Posterior cingulate gyrus (tissue), 11 donors: ENCODE measurements at places on chromosomes 16 and 17.

DNA sequence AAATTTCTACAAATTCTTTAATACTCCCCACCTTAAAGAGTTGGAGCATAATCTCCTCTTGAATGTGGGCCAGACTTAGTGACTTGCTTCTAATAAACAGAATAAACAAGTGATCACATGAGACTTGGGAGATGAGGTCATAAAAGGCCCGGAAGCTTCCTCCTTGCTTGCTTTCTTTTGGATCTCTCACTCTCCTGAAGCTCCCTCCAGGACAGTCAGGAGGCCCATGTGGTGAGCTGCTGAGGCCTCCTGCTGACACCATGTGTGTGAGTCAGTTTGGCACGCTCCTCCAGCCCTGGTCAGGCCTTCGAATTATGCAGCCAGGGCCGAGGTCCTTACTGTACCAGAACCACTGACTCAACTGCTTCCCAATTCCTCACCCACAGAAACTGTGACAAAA is 53.2 kb downstream of the NDEL1 start:
- DNase-seq, result no peak

- no peak for DNase-seq
These were observed 18.6 kb downstream of the SLC12A3 start for GRCh38 chr16:56883586-56883985.

DNA sequence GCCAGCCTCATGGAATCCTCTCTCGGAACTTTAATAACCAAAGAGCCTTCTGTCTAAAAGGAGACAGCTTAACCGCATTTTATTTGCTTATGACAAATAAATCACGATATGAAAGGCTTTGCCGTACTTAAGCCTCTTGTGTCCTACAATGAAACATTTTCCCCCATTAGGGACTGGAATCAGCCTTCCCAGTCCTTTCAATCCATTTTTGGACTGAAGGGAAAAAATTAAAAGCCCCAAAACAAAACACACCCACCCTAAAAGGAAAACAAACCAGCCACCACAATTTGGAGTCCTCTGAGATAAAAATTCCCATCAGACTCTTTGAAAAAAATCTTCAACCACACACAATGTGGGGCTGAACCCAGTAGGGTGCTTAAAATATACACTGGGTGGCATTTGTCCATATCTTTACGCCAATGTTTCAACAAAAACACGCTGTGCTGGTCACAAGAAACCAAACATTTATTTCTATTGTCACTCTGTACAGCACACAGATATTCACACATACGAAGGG is 3.0 kb downstream of the HOXB4 start:
- no peak for DNase-seq

GRCh38 chr17:82884970-82885353 is 45.1 kb upstream of the ZNF750 start:
- no peak for DNase-seq

GRCh38 chr16:83933885-83934683 is 19.0 kb upstream of the OSGIN1 start:
- DNase-seq, result no peak

DNA sequence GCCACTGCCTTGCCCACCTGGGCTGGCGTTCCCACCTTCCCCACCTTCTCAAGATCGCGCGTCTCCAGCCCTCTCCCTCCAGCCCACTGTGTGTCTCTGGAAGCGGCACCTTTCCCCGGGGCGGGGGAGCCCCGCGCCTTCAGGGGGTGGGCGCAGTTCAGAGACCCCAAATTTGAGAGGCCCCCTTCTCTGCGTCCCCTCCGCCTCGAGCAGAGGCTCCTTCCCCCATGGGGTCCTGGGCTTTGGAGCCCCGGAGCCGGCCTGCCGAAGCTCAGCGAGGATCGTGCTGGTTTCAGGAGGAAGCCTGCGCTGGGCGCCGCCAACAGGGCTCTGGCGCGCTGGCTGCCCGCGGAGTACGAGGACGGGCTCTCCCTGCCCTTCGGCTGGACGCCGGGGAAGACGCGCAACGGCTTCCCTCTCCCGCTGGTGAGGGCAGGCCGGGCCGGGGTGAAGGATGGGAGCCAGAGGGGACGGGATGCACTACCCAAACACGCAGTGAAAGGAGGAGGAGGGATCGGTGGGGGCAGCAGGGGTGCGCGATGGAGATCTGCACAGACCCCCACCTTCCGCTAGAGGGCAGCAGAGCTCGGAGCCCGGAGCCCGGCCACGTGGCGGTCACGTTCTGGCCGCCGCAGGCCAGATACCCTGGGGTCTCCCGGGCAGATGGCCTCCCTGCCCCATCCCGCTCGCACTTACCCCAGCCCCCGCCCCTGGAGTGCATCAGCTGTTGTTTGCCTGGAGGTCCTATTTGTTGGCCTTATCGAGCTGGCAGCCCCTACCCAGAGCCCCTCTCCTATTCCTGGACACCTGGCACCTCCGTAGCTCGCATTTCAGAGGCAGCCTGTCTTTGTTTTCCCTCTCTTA is 11.1 kb downstream of the LPO start:
- DNase-seq, result peak; percentile 67

DNA sequence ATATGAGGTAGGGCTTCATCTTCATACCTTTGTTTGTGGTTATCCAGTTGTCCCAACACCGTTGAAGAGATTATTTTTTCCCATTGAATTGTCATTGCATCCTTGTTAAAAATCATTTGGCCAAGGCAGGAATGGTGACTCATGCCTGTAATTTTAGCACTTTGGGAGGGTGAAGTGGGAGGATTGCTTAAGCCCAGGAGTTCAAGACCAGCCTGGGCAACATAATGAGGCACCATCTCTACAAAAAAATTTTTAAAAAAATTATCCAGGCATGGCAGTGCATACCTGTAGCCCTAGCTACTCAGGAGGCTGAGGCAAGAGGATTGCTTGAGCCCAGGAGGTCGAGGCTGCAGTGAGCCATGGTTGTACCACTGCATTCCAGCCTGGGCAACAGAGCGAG is 223.9 kb downstream of the TANC2 start:
- no peak for DNase-seq

GRCh38 chr16:790086-790485 is 1.7 kb downstream of the CHTF18 start:
- DNase-seq, result no peak

DNA sequence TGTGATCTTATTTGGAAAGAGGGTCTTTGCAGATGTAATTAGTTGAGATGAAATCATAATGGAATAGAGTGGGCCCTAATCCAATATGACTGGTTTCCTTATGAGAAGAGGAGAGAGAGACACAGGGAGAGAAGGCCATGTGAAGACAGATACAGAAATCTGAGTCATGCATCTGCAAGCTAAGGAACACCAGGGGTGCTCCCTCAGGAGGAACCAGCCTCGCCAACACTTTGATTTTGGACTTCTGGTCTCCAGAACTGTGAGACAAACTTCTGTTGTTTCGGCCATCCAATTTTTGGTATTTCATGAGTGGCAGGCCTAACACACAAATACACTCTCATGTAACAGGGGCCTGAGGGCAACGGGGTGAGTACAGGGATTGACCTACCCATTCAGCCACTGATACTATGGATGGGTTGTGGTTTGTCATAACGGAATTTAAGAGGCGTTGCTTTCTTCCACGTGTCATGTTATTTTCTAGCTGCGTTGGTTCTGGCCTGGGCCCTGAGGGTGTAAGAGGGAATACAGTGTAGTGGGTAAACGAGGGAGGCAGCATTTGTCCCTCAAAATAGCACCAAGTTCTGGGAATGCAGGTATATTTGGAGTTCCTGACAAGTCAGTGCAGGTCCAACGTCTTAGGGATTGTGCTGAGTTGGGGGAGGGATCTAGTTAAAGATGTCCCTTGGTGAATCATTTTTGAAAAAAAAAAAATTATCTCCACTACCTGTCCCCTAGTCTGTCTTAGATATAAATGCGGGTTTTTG is 17.7 kb downstream of the PLCG2 start:
- DNase-seq, result no peak

GRCh38 chr17:4934173-4934979 is 2.3 kb downstream of the GP1BA start:
- no peak for DNase-seq

DNA sequence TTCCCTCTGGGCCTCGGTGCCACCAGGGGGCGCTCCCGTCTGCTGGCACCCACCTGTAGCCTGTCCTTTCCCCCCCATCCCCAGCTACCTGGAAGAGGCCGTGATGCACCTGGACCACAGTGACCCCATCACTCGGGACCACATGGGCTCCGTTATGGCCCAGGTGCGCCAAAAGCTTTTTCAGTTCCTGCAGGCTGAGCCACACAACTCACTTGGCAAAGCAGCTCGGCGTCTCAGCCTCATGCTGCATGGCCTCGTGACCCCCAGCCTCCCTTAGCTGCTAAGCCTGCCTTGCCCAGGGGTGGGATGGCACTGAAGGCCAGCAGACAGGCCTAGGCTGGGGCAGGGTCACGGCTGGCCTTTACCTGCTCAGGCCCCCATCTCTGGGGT is 818 bp upstream of the NRN1L start:
- DNase-seq, result no peak

DNA sequence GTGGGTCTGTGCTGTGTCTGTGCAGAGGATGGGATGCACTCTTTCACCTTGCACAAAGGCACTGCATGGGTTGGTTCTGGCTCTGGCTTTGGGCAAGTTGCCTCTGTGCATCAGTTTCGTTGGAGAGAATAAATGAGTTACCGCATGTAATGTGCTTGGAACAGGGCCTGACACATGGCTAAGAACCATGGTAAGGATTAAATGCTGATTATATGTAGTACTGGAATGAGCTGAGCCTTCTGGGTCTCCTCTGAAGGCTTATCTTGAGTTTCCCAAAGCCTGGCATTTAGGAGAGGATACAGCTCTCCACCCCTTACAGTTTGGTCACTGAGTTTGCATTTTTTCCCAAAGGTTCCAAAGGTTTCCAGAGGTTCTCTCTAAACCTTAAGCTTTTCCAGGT is 69.1 kb downstream of the KSR1 start:
- DNase-seq, result no peak

- no peak for DNase-seq
These were observed 61.4 kb downstream of the NXN start for GRCh38 chr17:917941-918740.

DNA sequence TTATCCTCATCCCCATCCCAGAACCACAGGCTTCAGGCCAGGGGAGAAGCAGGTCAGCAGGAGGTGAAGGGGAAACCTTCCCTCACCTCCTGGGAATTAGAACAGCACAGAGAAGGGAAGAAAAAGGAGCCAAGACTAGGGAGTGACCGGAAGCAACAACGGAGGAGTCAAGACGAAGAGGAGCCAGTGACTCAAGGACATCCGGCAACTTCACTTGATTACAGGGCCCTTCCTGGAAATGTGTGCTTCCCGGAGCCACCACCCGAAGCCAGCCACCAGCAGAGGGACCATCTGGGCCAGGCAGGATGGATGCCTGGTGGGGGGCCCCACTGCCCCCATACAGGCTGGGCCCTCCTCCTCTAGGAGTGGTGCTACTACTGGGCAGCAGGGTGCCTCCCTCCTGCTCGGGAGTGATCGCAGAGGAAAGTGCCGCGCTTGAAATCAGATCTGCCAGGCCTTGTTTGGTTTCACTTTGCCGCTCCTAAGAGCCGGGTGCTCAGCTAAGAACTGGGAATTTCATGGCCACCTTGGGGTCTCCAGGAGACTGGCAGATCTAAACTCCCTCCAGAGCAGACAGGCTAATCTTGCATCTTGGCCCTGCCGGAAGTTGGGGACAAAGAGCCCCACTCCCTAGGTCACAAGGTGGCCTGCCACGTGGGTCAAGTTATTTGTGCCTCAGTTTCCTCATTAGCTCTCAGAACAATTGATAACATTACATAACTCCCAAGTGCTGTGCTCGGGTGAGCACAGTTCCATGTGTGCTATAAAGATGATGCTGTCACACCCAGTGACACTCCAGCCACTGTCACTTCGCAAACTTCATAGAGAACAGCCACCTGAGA is 6.6 kb downstream of the CDC42EP4 start:
- DNase-seq, result peak; percentile 24

- no peak for DNase-seq
These were observed 7.7 kb downstream of the AKTIP start for GRCh38 chr16:53495325-53495724.

DNA sequence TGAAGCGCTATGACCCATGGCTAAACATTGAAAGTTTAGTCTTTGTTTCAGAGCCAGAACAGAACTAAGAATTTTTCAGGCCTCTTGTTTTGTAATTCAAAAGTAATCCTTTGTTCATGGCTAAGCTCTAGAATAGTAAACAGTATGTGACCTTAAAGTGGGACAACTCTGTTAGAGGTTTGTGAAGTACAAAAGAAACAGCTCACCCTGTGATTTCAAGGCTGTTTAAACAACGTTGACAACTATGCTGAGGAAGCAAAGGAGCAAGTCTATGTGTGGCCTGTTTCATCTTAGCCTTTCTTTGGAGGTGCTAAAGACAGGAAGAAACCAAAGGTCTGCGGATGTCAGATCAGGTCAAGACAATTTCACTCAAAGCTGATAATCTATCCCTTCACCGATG is 40.4 kb downstream of the MYOCD start:
- DNase-seq, result no peak

GRCh38 chr17:28686296-28686695 is 24.3 kb downstream of the SUPT6H start:
- no peak for DNase-seq

GRCh38 chr17:73284906-73285602 is 23.4 kb upstream of the CPSF4L start:
- DNase-seq, result no peak

GRCh38 chr16:87074641-87075318 is 242.4 kb downstream of the C16orf95 start:
- DNase-seq, result no peak

GRCh38 chr16:4385789-4386450 is 14.3 kb downstream of the VASN start:
- no peak for DNase-seq

- DNase-seq, result no peak
These were observed 30.8 kb downstream of the FA2H start for GRCh38 chr16:74743668-74744299.

GRCh38 chr17:7097940-7098339 is 16.7 kb downstream of the ASGR2 start:
- DNase-seq, result no peak

DNA sequence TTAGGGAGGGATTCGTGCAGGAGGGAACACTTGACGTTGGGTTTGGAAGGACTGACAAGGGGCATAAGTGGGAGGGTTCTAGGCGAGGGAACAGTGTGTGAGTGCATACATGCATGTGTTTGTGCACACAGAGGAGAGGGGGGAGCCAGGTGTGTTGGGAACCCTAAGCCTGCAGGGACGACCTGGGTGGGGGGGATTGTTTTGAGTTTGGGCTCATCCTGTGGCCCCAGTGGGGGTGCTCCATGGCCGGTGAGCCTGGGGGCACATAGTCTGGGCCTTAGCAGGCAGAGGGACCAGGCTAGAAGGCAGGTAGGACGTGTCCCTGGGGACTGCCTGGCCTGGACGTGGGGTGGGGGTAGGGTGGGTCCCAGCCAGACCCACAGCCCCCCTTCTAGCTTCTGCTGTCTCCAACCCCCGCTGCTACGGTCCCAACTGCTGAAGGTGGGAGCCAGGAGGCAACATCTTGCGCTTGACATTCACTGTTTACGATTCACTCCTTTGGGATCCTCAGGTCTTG is 11.9 kb upstream of the RASD1 start:
- DNase-seq, result no peak

- DNase-seq, result no peak
These were observed 22.9 kb downstream of the CLTC start for GRCh38 chr17:59642565-59642964.

GRCh38 chr17:44397479-44398440 is 8.3 kb upstream of the ITGA2B start:
- no peak for DNase-seq
